ENCODE measurements at places on chromosomes 1 and 21.
A peak's percentile ranks its signal among the peaks of the same experiment; 100 is the strongest.

GRCh38 chr1:230857822-230858221 is 10.5 kb downstream of the C1orf198 start:
- no peak for DNase-seq
- no peak overlapping the region for H3K4me3 ChIP-seq
- H3K36me3 ChIP-seq = no peaks in the 10 kb centered on the region
- no peaks in the 10 kb centered on the region for H3K27me3 ChIP-seq
- H3K27ac ChIP-seq = no peak overlapping the region

GRCh38 chr1:97870589-97870988 is 50.2 kb downstream of the DPYD start:
- peaks cover 5% of the 10 kb centered on the region for H3K36me3 ChIP-seq
- peaks cover 39% of the 10 kb centered on the region for H3K4me1 ChIP-seq
- no peak overlapping the region for H3K27ac ChIP-seq
- H3K27me3 ChIP-seq = no peaks in the 10 kb centered on the region
- no peak overlapping the region for H3K4me3 ChIP-seq
- no peak for DNase-seq

DNA sequence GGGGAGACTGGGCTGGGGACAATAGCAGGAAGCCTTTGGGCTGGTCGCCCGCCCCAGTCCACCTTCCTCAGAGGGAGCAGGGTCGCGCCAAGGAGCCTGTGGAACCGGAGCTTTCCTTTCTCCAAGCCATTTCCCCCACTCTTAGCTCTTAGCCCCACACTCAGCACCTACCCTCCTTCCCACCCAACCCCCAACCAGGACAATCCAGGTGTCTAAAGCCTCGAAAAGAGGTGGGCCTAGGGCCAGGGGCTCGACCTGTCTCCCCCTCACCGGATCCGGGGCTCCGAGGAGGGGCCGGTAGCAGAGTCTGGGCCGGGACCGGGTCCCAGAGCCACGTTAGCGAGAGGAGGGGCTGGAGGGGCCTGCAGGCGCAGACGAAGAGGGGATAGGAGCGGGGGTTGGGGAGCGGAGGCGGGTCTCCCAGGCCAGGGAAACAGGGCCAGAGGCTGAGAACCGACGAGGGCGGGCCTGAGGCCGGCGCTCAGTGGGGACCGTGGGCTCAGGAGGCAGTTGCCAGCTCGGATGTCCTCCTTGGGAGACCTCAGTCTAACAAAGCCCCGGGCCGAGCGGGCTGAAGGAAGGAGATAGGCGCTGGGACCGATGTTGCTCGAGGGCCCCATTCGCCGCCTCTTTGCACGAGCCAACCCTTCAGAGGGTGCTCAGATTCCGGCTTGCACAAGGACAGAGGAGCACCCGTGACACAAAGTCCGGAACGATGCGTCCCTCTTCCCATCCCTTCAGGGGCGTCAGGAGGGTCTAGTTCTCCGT is 943 bp downstream of the SEMA6C start:
- H3K27ac ChIP-seq = no peak overlapping the region
- H3K27me3 ChIP-seq = peaks cover 5% of the 10 kb centered on the region
- H3K4me3 ChIP-seq = peak overlapping the region; percentile 89
- DNase-seq = no peak
- peaks cover 13% of the 10 kb centered on the region for H3K4me1 ChIP-seq

GRCh38 chr1:100213141-100213540 is 35.1 kb upstream of the LRRC39 start:
- no peaks in the 10 kb centered on the region for H3K27me3 ChIP-seq
- DNase-seq = no peak
- no peak overlapping the region for H3K4me3 ChIP-seq
- H3K27ac ChIP-seq = no peak overlapping the region
- H3K36me3 ChIP-seq = peaks cover 17% of the 10 kb centered on the region
- H3K4me1 ChIP-seq = no peaks in the 10 kb centered on the region

GRCh38 chr1:59653968-59654367 is 160.8 kb upstream of the HOOK1 start:
- no peaks in the 10 kb centered on the region for H3K4me1 ChIP-seq
- peaks cover 9% of the 10 kb centered on the region for H3K36me3 ChIP-seq
- peaks cover 5% of the 10 kb centered on the region for H3K27me3 ChIP-seq
- H3K27ac ChIP-seq = no peak overlapping the region
